ENCODE measurements at places on chromosomes 11 and 22. TPM values are rescaled to one million over a fixed set of nuclear protein-coding genes. Genes with fewer than 3 reads are reported as not detected.

DNA sequence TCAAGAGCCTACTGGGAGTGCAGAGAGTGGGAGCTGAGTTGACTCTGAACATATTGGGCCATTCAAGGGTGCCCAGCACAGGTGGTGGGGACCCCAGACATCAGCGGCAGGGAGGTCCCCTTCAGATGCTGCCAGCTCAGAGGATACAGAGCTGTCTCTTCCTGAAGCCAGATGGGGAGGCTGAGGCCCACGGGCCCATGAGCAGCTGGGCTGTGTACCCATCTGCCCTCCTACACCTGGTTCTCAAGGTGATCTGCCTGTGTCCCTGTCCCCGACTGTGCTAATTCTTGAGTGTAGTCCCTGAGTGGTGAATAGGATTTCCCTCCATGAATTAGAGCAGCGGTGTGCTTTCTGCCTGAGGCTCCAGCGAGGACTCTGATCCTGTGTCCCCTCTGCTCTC lies 76.3 kb downstream of the MICAL2 start:
- no peak overlapping the region for H3K4me3 ChIP-seq
- no peaks in the 10 kb centered on the region for H3K27me3 ChIP-seq
- H3K36me3 ChIP-seq: peaks cover 4% of the 10 kb centered on the region

DNA sequence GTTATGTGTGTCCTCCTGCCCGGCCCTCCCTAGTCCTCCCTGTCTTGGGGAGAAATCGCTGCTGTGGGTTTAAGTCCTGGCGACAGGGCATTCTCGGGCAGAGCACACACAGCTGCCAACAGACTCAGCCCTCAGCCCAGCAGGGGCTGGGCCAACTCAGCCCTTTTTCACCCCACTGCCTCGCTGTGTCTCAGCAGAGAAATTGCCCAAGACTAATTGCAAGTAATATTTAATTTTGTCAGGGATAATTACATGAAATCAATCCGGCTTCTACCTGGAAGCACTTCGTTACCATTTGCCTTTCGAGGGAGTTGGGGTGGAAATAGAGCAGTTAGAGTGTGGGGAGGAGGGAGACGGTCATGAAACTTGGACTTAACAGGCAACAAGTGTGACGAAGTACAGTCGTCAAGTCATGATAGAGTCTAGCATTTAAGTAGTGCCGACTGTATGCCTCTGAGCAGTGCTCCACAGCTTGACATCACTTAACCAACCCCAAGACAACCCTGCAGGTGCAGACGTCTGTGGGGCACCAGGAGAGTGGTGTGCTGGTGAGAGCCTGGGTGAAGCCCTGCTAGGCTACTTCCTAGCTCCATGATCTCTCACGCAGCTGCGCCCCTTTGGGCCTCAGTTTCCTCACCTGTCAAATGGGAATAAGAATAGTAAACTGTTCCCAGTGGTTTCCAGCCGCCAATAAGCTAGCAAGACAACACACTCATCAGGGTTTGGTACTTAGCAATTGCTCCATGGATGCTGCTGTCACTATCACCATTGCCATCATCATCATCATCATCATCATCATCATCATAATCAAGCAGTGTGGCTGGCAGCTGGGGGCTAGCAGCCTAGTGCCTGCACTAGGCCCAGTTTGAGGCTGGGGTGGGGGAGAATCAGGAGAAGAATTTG lies 29.2 kb downstream of the MN1 start:
- H3K36me3 ChIP-seq: peaks cover 6% of the 10 kb centered on the region
- H3K4me3 ChIP-seq: no peak overlapping the region
- H3K27me3 ChIP-seq: no peaks in the 10 kb centered on the region
- H3K4me1 ChIP-seq: peaks cover 26% of the 10 kb centered on the region
- no peak for DNase-seq

DNA sequence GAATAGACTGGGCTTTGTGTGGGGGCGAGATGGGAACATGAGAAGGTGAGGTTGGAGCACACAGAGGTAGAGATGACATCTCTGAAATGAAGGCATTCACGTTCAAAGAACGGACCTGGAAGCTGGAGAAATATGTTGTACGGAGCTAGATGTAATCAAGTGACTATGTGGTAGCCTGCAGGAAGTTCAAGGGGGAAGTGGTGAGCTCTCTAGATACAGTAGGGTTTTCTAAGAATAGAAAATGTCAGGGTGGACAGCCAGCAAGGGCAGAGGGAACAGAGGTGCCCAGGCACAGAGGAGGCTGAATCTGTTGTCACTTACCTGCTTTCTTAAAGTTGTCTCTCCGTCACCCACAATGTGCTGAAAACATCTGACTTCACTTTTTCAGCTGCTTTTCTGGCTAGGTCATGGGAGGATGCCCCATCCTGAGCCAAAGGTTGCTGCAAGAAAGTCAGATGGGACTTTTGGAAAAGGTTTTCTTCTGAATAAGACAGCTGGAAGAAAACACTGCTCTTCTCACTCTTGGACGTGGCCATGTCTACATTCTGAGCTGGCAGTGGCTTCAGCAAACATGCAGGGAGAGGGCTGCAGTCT lies 171.5 kb upstream of the B3GAT1 start:
- no peaks in the 10 kb centered on the region for H3K4me1 ChIP-seq
- DNase-seq: no peak
- no peak overlapping the region for H3K27ac ChIP-seq
- H3K36me3 ChIP-seq: no peaks in the 10 kb centered on the region

DNA sequence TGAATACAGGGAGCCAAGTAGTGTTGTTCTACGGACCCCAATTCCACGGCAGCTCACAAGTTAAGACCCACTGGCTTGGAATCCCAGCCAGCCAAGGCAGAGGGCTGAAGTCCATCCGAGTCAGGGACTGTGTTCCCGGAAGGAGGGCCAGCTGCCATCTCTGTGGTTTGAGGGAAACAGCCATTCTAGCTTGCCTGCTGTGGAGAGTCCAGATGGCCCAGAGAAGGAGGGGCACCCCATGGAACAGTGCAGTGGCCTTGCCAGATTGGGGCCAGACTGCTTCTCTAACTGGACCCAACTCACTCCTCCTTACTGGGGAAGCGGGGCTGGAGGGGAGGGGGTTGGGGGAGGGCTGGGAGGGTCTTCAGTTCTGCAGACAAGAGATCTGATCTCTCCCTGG lies 156.4 kb downstream of the FAM181B start:
- no peak overlapping the region for H3K27ac ChIP-seq
- no peaks in the 10 kb centered on the region for H3K4me1 ChIP-seq
- no peak overlapping the region for H3K4me3 ChIP-seq
- DNase-seq: no peak

DNA sequence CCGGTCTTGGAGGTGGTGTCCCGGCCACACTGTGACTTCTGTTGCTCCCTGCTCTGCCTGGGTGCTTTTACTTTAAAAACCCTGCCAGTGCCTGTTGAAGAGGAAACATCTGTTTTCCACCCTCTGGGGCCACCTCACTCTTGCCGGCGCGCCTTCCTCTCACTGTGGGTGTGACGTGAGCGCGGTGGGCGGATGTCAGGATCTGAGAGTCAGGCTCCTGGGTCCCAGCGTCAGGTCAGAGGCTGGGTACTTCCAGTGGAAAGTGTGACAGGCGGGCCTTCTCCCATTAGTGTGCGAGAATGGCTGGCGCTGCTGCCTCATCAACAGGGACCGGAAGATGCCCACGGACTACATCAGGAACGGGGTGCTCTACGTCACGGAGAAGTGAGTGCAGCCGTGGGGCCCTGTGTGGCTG lies 54.2 kb downstream of the GRAMD4 start:
- no peak for DNase-seq
- no peaks in the 10 kb centered on the region for H3K36me3 ChIP-seq
- peaks cover 3% of the 10 kb centered on the region for H3K4me1 ChIP-seq
- no peak overlapping the region for H3K27ac ChIP-seq

DNA sequence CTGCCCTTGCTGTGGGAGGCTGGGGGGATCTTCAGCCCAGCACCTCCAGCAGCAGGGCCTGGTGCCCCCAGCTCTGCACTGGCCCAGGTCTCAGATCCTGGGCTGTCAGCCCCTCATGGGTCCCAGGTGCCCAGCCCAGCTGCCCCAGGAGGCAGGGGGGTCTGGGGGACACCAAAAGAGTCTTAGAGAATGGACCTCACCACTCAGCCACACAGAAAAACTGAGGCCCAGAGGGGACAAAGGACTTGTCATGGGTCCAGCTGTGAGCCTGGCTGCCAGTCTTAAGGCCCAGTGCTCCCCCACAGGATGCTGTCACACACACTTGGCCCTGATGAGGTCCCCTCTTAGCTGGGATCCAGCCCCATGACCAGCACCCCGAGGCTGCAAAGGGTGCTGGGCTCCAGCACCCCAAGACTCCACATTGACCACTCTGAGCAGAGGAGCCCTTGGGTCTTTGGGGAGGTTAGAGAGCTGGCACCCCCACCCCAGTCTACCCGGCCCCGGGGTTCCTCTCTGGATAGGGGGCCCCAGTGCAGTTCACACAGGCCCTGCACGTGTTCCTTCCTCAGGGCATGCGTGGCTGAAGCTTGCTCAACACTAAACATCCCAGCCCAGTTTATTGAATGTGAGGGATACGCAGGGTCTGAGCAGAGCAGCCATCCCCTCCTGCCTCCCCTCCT lies 54.4 kb downstream of the IGLL5 start:
- no peaks in the 10 kb centered on the region for H3K36me3 ChIP-seq
- no peaks in the 10 kb centered on the region for H3K4me1 ChIP-seq
- H3K27me3 ChIP-seq: no peaks in the 10 kb centered on the region
- DNase-seq: no peak
- H3K27ac ChIP-seq: no peak overlapping the region
- H3K4me3 ChIP-seq: no peak overlapping the region

DNA sequence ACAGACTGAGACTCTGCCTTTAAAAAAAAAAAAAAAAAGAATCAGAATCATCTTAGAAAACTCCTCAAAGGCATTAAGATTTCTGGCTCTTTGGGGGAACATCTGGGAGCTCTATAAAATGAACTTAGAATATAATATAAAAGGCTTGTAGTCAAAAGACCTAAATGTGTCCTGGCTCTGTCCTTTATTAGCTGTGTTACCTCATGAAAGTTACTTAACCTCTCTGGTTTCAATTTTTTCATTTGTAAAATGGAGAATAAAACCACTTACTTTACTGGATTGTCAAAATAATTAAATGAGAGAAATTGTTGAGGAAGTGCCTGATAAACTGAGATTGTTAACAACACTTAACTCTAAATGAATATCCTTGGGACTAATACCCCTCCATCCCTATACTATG lies 81.8 kb downstream of the FAM168A start:
- H3K27ac ChIP-seq: no peak overlapping the region
- H3K4me1 ChIP-seq: peaks cover 13% of the 10 kb centered on the region
- DNase-seq: no peak

OR6T1 gene
- total RNA-seq: not detected

TNNI2 gene
- not detected for total RNA-seq

All from GM23248 (cell line).